IMR-90 (cell line): ENCODE measurements at places on chromosomes 4 and X. TPM values are rescaled to one million over a fixed set of nuclear protein-coding genes. Genes with fewer than 3 reads are reported as not detected.

Gene NUP62CL
- not detected in 2 replicates for total RNA-seq

Gene JADE3
- 4.4 and 4.7 TPM in 2 replicates for total RNA-seq

DNA sequence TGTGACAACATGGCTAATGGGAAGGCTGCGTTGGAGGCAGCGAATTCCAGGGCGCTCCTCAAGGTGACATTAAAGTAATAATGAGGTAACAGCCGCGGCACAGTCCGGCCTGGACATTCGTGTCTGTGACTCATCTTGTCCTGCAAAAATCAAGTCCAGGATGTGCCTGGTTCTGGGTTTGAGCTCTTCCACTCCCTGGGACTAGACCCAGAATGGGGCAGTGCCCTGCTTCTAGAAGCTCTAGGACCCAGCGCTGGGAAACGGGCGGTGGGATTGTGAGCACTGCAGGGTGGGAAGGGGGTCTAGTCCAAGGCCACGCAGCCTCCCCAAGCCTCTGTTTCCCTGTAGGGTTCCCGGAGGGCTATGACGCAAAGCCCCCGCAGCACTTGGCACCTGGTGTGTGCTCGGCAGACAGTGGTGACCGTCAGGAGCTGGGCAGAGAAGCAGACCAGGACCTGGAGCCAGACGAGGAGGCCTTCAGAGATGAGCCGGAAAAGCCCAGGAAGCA lies 34.9 kb downstream of the HMX1 start:
- no peak overlapping the region for H3K4me3 ChIP-seq
- no peaks in the 10 kb centered on the region for H3K27me3 ChIP-seq
- no peak for DNase-seq
- no peaks in the 10 kb centered on the region for H3K36me3 ChIP-seq

GRCh38 chr4:138897811-138898226 lies 117.8 kb upstream of the NOCT start:
- H3K36me3 ChIP-seq = no peaks in the 10 kb centered on the region
- no peaks in the 10 kb centered on the region for H3K27me3 ChIP-seq
- no peak overlapping the region for H3K27ac ChIP-seq
- peaks cover 5% of the 10 kb centered on the region for H3K4me1 ChIP-seq
- H3K4me3 ChIP-seq = peak overlapping the region; percentile 1; the same call in 1 of the 2 replicates
- DNase-seq = peak; percentile 94

GRCh38 chrX:30659421-30659820 lies 6.2 kb downstream of the GK start:
- peak overlapping the region; percentile 65; the same call in 1 of the 2 replicates for H3K27ac ChIP-seq
- peaks cover 6% of the 10 kb centered on the region for H3K4me1 ChIP-seq
- H3K36me3 ChIP-seq = peaks cover 4% of the 10 kb centered on the region
- H3K4me3 ChIP-seq = no peak overlapping the region
- H3K27me3 ChIP-seq = no peaks in the 10 kb centered on the region

- H3K27ac ChIP-seq = no peak overlapping the region
- no peak for DNase-seq
- no peak overlapping the region for H3K4me3 ChIP-seq
- peaks cover 2% of the 10 kb centered on the region; the same call in 1 of the 2 replicates for H3K4me1 ChIP-seq
- no peaks in the 10 kb centered on the region for H3K36me3 ChIP-seq
Observed at GRCh38 chr4:56762484-56763250, 58.8 kb downstream of the SPINK2 start.

DNA sequence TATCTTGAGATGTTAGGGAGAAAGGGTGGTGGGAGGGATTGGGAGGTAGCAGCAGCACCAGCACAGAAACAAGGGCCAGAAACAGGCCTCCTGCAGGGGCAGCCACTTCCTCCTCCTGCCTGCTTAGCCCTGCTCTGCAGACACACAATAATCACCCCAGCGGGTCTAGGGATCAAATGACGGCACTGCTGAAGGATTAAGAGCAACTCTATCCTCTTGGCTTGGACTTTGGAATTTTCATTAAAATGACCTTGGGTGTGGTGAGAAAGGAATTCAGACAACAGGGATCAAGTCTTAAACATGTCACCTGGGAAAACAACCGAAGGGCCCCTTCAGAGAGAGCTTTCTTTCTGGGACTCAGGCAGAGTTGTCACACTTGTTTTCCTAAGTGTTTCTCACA lies 353.4 kb downstream of the SPRY1 start:
- no peak overlapping the region for H3K4me3 ChIP-seq
- H3K27me3 ChIP-seq = no peaks in the 10 kb centered on the region

DNA sequence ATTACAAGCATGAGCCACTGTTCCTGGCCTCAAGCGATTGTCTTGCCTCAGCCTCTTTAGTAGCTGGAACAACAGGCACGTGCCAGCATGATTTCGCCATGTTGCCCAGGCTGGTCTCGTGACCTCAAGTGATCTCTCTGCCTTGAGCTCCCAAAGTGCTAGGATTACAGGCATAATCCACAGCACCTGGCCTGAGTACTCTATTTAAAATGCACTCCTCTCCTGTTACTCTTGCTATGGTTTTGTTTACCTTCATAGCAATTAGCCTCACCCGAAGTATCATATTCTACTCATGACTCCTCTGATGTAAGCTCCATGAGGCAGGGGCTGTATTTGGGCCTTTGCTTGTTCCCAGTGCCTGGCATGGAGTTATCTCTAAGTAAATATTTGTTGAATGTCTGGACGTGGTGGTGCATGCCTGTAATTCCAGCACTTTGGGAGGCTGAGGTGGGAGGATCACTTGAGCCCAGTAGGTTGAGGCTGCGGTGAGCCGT lies 92.5 kb upstream of the SLC34A2 start:
- no peak overlapping the region for H3K27ac ChIP-seq
- H3K4me1 ChIP-seq = no peaks in the 10 kb centered on the region
- no peaks in the 10 kb centered on the region for H3K27me3 ChIP-seq
- H3K4me3 ChIP-seq = no peak overlapping the region

- H3K4me3 ChIP-seq = no peak overlapping the region
- DNase-seq = no peak
- no peaks in the 10 kb centered on the region for H3K4me1 ChIP-seq
- no peaks in the 10 kb centered on the region for H3K36me3 ChIP-seq
- no peak overlapping the region for H3K27ac ChIP-seq
Observed at GRCh38 chrX:69932323-69932722, 117.4 kb downstream of the AWAT2 start.

DNA sequence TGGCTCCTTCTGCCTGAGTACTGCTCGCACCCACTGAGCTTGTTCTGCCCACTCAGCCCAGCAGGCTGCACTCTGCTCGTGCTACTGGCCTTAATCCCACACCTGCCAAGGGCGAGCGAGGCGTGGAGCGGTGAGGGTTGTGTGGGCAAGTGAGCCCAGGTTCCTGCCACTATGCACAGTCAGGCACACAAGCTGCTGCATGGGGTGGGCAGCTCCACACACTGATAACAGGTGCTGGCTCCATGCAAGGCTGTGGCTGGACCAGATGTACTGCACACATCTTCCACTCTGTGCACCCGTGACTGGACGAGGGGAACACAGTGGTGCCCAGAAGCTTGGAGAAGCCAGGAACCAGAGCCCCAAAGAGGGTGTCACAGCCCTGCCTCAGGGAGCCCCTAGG lies 184.3 kb upstream of the NUDT6 start:
- H3K27ac ChIP-seq = no peak overlapping the region
- no peaks in the 10 kb centered on the region for H3K36me3 ChIP-seq
- H3K4me1 ChIP-seq = no peaks in the 10 kb centered on the region
- H3K4me3 ChIP-seq = no peak overlapping the region
- no peaks in the 10 kb centered on the region for H3K27me3 ChIP-seq

GRCh38 chr4:121411151-121411744 lies 30.4 kb upstream of the QRFPR start:
- H3K4me1 ChIP-seq = no peaks in the 10 kb centered on the region
- no peak overlapping the region for H3K27ac ChIP-seq
- no peak for DNase-seq
- H3K36me3 ChIP-seq = no peaks in the 10 kb centered on the region
- H3K27me3 ChIP-seq = no peaks in the 10 kb centered on the region
- H3K4me3 ChIP-seq = no peak overlapping the region

DNA sequence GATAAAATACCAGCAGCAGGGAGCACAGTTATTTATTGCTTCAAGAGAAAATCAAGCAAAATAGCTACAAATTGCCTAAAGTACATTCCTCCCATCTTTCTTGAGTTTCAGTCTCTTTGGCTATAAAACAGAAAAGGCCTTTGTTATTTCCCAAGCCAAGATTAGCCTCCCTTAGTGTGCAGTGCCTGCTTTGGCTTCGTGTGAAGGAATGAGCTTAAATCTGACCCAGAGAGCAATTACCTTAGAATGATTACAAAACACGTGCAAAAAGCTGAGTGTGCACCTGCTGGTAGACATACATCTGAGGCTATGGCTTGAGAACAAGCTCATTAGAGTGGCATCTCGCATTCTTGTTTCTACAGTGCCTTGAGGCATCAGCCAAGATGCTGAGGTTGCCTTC lies 250.8 kb downstream of the C4orf33 start:
- no peaks in the 10 kb centered on the region for H3K36me3 ChIP-seq
- no peak overlapping the region for H3K4me3 ChIP-seq
- H3K4me1 ChIP-seq = no peaks in the 10 kb centered on the region
- peaks cover 2% of the 10 kb centered on the region; the same call in 1 of the 2 replicates for H3K27me3 ChIP-seq
- no peak overlapping the region for H3K27ac ChIP-seq
- no peak for DNase-seq

DNA sequence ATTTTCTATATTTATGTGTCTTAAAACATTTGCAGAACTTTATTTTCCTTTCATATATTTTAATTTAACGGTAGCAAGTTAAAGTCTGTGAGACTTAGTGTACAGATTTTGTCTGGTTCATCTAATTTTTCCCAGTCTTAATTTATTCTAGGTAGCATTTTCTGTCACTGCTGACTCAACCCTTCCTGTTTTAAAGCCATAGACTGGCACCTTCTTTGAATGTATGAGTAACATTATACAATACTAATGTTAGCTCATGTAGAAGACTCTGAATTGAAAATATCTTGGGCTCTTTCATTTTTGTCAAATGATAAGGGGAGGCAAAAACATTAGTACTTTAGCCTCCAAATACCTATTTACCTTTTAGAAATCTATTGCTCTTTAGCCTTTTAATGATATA lies 43.6 kb downstream of the BLTP1 start:
- no peak overlapping the region for H3K4me3 ChIP-seq
- H3K27me3 ChIP-seq = no peaks in the 10 kb centered on the region
- DNase-seq = no peak
- peaks cover 7% of the 10 kb centered on the region; the same call in 1 of the 2 replicates for H3K36me3 ChIP-seq

DNA sequence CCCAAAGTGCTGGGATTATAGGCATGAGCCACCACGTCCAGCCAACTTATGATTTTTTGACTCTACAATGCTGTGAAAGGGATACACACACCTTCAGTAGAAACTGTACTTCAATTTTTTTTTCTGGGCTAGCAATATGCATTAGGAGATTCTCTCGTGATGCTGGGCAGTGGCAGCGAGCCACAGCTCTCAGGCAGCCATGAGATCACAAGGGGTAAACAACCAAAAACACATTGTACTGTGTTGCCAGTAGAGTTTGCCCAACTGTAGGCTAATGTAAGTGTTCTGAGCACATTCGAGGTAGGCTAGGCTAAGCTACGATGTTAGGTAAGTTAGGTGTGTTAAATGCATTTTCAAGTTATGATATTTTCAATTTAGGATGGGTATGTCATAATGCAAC lies 25.7 kb downstream of the RAB33A start:
- H3K36me3 ChIP-seq = no peaks in the 10 kb centered on the region
- no peaks in the 10 kb centered on the region for H3K4me1 ChIP-seq
- H3K27ac ChIP-seq = no peak overlapping the region

DNA sequence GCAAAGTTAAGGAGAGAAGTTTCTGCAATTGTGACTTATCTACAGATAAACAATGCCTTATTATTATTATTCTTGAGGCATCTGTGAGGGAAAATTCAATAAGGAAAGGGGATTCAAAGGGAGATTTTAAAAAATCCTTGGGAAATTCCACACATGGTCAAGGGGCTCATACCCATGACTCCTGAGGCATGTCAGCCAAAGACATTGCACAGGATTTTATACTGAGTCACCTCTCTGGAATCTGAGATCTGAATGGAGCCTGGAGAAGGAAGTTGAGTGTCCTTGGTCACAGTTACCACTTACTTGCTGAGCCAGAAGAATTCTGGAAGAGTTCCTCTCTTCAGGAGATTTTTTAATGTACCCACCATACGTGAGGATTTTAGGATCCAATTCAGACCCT lies 14.4 kb upstream of the CXCL8 start:
- peaks cover 6% of the 10 kb centered on the region for H3K4me1 ChIP-seq
- peak; percentile 93 for DNase-seq
- no peaks in the 10 kb centered on the region for H3K27me3 ChIP-seq
- no peak overlapping the region for H3K4me3 ChIP-seq
- H3K36me3 ChIP-seq = no peaks in the 10 kb centered on the region

DNA sequence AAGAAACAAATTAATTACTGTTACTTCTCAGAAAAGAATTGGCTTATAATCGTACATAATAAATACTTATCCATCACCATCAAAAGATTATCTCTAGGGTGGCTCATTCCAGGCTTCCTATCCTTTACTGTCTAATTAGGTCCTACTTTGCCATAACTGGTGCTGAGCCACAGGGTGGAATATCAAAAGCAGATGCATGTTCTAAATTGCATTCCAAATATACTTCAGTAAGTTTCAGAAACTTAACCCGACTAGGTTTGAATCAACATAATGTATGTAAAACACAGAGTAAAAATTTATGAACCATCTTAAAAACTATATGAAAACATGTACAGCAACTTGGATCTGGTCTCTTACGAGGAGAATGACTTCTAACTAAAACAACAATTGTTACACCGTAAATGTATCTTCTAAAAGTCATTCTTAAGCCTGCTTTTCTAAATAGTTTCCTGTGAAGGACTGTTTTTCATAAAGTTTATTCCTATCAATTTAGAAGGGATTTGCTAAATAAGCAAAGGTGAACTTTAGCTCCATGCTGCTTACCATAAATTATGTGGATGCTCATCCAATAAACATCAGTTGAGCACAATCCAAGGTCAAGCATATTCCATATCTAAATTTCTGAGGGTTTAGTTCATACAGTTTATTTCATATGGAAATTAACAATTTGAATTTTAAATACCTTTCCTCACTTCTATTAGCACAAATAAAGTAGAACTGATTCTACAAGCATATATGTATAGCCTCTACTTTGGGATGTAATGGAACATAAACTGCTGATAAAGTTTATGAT lies 13.4 kb downstream of the ZAR1 start:
- peaks cover 15% of the 10 kb centered on the region for H3K36me3 ChIP-seq
- DNase-seq = no peak
- no peaks in the 10 kb centered on the region for H3K27me3 ChIP-seq
- no peak overlapping the region for H3K4me3 ChIP-seq

DNA sequence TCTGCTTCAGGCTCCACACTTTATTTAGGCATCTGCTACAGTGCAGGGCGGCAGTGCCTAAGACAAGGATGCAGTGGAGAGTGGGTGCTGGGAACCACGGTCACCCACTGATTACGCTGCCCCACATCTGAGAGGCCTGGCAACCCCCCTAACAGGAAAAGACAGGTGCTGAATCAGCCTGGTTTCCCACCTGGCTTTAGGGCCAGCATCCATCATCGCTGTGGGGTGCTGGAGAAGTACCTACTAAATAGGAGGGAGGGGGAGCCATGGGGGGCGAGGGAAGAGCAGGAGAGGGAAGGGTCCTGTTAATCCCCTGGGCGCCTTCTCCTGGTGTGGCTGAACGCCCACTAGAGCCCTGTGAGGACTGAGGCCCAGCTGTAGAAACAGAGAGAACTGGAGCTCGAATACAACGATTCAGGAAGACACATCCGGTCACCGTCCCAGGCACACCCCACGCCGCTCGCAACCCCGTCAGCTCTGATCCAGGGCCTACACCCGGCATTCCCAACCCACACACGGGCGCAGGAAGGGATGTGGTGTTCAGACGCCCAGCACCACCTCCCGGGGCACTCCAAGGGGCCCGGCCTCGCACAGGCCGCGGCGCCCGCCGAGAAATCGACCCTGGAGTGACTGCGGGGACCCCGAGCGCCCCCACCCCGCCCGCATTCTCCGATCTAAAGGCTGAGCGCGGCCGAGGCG lies 554 bp downstream of the DCTD start:
- peaks cover 14% of the 10 kb centered on the region for H3K4me1 ChIP-seq
- H3K27ac ChIP-seq = peak overlapping the region; percentile 73
